Effector memory CD4-positive, alpha-beta T cell (primary cell): ENCODE measurements at places on chromosomes 13 and 19.

DNA sequence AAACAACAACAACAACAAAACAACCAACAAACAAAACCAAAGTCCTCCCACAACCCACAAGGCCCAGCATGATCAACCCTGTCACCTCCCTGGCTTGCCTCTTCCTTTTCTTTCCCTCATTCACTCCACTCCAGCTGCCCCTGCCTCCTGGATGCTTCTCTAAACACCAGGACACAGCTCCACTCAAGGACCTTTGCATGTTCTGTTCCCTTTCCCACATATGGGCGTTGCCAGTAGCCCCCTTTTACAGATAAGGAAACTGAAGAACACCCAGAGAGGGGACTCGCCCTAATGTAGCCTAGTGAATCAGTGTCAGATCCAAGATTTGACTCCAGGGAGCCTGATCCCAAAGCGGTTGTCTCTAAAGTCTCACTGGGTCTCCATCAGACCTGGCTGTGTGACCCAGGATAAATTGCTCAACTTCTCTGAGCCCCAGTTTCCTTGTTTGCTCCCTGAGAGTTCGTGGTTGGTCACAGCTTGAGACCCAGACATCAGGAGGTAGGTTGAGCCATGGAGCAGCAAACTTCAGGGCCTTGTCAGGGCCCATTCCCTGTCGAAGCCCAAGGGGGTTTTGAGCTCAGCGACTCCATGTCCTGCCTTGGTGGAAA, 3.0 kb upstream of the DOCK6 start:
- H3K4me3 ChIP-seq, result no peak overlapping the region
- peaks cover 26% of the 10 kb centered on the region for H3K27me3 ChIP-seq
- no peak for DNase-seq

DNA sequence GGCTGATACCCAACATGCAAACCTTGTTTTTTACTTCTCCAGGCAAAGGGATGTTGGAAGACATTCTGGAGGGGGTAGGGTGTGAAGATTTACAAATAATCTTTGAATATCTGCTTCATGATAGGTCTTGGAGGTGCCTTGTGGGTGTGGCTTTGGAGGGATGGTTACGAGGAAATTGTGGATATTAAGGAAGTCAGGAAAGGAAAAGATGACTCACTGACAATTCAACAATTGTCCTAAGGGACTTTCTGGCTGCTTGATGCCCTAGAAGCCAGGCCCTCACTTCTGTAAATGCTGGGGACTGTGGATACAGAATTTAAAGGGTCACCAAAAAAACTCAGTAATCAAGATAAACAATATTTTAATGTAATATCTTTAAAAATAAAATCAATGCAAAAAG, 37.4 kb upstream of the ZNF527 start:
- H3K4me1 ChIP-seq, result peaks cover 10% of the 10 kb centered on the region
- H3K36me3 ChIP-seq, result peaks cover 7% of the 10 kb centered on the region
- no peak for DNase-seq
- no peaks in the 10 kb centered on the region for H3K27me3 ChIP-seq
- no peak overlapping the region for H3K4me3 ChIP-seq
- no peak overlapping the region for H3K27ac ChIP-seq

DNA sequence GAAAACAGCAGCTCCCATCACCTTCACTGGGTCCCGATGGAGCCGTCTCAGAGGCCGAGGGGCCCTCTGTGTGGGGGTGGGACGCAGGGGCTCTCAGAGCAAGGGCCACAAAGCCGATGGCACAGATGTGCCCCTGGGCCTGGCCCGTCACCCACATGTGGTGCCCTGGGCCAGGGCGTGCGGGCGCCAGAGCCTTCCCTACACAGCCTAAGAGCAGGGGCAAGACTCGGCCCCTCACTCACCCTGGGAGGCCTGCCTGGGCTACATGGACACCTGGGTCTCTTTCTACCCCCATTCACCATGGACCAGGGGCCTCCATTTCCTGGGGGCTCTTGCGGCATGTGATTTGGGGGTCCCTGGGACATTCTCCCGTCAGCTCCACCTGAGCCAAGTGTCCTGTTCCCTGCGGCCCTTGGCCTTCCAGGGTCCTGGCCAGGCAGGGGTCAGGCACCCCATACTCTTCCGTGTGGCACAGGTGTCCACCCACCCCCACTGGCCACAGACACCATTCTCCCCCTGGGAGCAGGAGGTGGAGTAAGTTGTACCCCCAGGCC, 10.0 kb downstream of the COMP start:
- H3K27ac ChIP-seq, result no peak overlapping the region
- no peak overlapping the region for H3K4me3 ChIP-seq
- H3K36me3 ChIP-seq, result no peaks in the 10 kb centered on the region
- H3K4me1 ChIP-seq, result peaks cover 5% of the 10 kb centered on the region
- H3K27me3 ChIP-seq, result peaks cover 2% of the 10 kb centered on the region

GRCh38 chr19:40702337-40703012, 12.0 kb upstream of the NUMBL start:
- H3K27ac ChIP-seq, result no peak overlapping the region
- no peaks in the 10 kb centered on the region for H3K27me3 ChIP-seq
- no peak overlapping the region for H3K4me3 ChIP-seq

DNA sequence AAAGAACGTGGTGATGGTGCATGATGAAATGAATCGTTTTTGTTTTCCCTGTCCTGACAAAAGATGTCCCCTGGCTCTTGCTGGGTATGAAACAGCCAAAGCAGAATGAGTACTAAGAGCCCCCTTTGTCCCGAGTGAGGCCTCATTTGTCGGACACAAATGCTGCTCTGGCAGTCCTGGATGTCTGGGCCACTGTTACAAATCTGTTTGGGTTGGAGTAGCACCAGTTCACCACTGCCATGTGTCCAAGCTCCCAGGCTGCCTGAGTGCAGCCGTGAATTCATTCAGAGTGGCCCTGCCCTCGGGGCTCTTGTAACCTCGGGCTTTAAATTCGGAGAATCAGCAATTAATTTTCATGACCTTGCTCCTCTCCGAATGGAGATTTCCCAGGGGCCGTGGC, 182.4 kb downstream of the NUFIP1 start:
- H3K4me3 ChIP-seq, result no peak overlapping the region
- H3K27me3 ChIP-seq, result no peaks in the 10 kb centered on the region
- no peak for DNase-seq
- H3K27ac ChIP-seq, result no peak overlapping the region
- H3K4me1 ChIP-seq, result no peaks in the 10 kb centered on the region

DNA sequence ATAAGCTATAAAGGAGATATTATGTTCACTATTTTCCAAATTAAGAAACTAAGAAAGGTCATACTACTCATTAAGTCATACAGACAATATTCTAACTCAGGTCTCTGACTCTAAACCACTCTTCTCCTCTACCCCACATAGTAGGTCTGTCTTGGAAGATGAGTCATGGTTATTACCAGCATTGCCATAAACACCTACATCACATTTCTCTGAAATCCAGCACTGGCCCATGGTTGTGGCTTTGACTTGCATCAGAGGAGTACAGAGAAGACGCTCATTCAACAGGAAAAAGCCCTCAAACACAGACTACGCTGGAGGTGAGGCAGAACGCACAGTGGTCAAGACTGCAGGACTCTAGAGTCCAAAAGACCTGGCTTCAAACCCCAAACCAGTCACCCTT, 476.8 kb downstream of the COG6 start:
- no peak overlapping the region for H3K27ac ChIP-seq
- peaks cover 6% of the 10 kb centered on the region for H3K4me1 ChIP-seq
- H3K4me3 ChIP-seq, result no peak overlapping the region
- H3K27me3 ChIP-seq, result no peaks in the 10 kb centered on the region

DNA sequence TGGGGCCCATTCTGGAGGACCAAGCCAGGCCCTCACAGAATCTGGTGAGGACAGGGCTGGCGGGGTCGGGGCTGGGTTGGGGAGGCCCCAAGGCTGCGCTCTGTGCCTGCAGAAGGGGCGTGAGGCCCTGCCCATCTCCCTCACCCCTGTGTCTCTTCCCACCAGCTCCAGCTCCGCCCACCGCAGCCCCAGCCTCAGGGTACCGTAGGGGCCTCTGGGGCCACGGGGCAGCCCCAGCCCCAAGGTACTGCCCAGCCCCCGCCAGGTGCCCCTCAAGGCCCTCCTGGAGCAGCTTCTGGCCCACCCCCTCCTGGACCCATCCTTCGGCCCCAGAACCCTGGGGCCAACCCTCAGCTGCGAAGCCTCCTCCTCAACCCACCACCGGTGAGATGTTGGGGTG, 15.4 kb upstream of the PTOV1 start:
- H3K4me1 ChIP-seq, result no peaks in the 10 kb centered on the region
- H3K4me3 ChIP-seq, result no peak overlapping the region
- no peak for DNase-seq

DNA sequence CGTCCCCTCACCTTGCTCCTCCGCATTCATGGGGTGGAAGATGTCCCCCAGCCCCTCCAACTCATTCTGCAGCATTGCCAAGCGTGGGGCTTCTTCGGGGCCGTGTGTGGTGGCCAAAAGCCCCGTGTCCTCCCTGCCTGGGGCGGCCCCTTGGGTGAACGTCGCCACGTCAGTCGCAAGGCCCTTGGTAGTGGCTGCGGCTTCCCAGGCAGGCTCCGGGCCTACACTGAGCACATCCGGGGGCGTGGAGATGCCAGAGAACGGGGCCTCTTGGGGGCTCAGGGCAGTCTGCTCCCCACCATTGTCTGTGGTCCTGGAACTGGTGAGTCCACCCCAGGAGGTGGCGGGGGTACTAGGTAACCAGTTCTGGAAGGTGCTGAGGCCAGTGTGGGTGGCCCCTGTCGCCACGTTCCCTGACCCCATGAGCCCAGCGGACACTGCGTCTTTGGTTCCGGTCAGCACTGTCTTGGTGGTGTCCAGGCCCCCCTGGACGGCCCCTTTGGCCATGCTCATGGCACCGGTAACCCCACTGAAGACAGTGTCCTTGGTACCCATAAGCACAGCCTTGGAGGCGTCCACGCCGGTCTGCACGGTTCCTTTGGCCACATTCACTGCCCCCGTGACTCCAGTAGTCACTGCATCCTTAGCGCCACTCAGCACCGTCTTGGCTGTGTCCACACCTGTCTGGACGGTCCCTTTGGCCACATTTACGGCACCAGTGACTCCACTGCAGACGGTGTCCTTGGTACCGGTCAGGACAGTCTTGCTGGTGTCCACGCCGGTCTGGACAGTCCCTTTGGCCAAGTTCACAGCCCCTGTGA, 7.6 kb downstream of the PLIN4 start:
- H3K4me1 ChIP-seq, result no peaks in the 10 kb centered on the region
- no peaks in the 10 kb centered on the region for H3K27me3 ChIP-seq
- no peaks in the 10 kb centered on the region for H3K36me3 ChIP-seq
- no peak for DNase-seq
- H3K4me3 ChIP-seq, result no peak overlapping the region

- no peaks in the 10 kb centered on the region for H3K36me3 ChIP-seq
- no peak for DNase-seq
Measured at GRCh38 chr19:18216789-18217188, 9.4 kb downstream of the PDE4C start.

GRCh38 chr13:46486270-46486669, 66.7 kb upstream of the LRCH1 start:
- no peaks in the 10 kb centered on the region for H3K27me3 ChIP-seq
- no peak overlapping the region for H3K27ac ChIP-seq
- H3K4me1 ChIP-seq, result no peaks in the 10 kb centered on the region
- no peak for DNase-seq
- H3K4me3 ChIP-seq, result no peak overlapping the region
